ENCODE measurements at places on chromosomes 1 and 21.
A peak's percentile ranks its signal among the peaks of the same experiment; 100 is the strongest.

- no peak for DNase-seq
Observed at GRCh38 chr1:232047473-232047872, 420.9 kb downstream of the DISC1 start.

- peak; percentile 14 for DNase-seq
Observed at GRCh38 chr1:184036517-184036949, 995 bp downstream of the COLGALT2 start.

DNA sequence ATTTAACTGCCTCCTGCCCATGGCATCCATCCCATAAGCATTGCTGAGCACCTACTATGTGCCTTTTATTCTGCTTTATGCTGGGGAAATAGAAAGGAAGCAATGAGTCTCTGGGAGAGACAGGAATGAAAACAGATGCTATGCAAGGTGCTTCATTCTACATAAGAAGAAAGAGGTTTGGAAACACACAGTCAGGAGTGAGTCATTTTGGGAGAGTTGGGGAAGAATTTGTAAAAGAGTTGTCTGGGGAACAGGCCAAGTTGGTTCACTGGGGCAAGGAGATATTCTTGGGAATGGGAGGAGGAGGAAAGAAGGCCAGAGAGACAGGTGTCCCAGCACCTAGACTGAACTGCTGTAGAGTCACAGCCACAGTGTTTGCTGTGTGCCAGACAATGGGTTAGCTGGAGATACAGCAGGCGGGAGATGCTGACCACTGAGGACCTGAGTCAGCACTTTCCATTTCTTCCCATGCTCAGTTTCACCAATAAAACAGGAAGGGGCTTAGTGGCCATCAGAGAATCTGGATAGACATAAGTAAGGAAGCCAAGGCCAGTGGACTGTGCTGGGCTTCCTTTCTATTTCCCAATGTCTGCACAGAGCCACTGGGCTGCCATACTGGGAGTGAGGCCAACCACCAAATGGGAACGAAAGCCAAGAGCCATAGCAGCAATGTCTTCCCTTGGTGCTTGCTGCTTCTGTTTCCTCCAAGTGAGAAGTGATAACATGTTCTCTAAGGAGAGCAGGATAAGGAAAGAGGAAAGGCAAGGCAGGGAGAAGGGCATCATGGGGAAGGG lies 187.7 kb upstream of the USP24 start:
- DNase-seq = no peak

DNA sequence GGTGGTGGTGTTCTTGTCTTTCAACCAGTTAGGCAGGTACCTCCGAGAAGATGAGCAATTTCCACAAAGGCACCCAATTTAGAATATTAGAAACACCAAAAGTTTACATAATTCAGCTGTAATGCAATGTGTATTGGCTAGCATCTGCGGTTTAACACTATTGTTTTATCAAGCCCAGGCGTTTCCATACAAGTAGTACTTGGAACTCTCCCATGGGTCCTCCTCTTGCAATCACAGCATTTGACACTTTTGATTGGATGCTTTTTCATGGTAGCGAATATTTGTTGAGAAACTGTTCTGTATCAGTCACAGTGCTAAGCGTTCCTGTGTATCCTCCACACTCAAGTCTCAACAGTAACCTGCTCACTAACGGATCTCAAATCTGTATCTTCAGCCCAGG lies 20.1 kb upstream of the MAP1LC3C start:
- no peak for DNase-seq

DNA sequence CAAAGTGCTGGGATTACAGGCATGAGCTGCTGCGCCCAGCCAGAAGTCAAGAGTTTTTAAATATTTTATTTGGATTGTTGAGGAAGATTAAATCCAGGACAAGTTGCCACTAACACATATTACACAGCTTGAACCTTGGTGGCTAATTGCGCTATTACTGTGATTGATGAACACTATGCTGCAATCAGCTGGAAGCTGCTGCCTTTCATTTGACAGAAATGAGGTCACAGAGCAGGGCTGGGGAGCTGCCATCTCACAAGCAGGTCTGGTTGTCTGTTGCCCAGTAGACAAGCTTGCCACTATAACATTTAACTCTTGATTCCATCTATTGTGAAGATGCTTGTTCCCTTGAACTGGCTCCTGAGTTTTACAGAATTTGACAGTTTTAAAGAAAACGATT lies 37.4 kb upstream of the NRDC start:
- no peak for DNase-seq

GRCh38 chr1:76862447-76862846 lies 4.8 kb upstream of the ST6GALNAC5 start:
- no peak for DNase-seq

- DNase-seq = no peak
Observed at GRCh38 chr1:11787251-11787803, 18.4 kb downstream of the MTHFR start.

GRCh38 chr1:220888417-220888986 lies 9.3 kb downstream of the HLX start:
- DNase-seq = no peak

- no peak for DNase-seq
Observed at GRCh38 chr1:224785622-224786021, 143.9 kb upstream of the DNAH14 start.

DNA sequence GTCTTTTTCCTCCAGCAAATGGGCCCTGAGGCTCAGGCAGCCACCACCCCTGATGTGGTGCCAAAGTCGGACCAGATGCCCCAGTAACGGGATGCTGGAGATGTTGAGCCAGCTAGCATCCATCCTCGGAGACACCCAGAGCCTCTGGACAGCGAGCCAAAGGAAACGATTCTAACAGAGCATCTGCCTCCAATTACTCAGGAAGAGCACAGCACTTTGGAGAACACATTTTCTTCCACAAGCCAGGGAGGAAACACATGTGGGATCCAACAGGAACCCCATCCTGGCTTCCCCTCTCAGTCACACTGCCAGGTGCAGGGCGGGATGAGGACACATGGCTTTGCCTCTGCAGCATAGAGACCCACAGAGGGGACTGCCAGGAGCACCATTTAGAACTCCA lies 44.9 kb downstream of the C1orf198 start:
- DNase-seq = no peak

GRCh38 chr21:35737899-35738346 lies 322.4 kb downstream of the SETD4 start:
- DNase-seq = no peak

DNA sequence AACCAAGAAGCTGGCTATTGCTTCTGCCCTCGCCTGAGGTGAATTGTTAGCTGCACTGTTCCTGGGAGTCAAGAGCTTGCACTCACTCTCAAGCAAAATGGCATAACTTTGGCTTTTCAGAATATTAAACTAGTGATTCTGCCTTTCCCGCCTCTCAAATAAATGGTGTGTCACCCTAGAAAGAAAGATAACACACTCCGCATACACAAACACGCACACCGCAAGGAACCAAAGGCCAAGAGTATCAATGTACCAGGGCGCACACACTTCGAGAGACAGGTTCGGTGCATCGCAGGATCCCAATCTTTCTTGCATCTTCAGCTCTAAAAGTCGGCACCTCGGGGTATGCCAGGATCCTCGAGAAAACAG lies 470 bp upstream of the RTCA start:
- DNase-seq = no peak

DNA sequence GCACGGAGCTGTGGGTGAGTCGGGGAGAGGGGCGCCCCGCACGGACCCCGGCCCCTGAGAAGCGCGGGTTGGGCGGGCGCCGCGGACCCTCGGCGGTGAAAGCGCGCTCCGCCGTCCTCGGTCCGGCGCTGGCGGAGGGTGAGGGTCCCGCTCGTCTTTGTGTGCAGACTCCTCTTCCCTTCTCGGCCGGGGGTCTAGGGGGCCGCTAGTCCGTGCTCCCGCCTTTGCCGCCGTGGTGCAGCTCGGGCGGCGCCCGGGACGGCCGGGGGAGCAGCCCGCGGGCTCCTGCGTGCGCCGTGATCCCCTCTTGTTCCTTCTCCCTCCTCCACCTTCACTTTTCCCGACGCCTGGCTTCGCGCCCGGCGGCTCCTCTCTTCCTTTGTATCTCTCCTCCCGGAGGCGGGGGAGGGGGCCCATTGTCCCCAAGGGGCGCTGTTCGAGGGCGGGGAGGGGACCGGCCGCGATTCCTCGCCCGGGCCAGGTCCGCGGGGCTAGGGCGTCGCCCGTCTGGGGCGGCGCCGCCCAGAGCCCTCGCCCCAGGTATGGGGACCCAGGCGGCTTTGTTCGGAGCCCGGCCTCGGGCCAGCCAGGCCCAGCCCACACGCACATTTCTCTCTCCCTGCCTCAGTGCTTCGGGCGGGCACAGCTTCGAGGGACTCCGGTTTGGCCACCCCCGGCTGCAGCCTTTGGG lies 519 bp downstream of the FNBP1L start:
- no peak for DNase-seq

- DNase-seq = no peak
Observed at GRCh38 chr1:159980786-159981185, 26.7 kb upstream of the SLAMF9 start.

- DNase-seq = no peak
Observed at GRCh38 chr1:108785264-108785663, 38.8 kb downstream of the STXBP3 start.

- DNase-seq = no peak
Observed at GRCh38 chr1:15968172-15968571, 7.7 kb downstream of the ZBTB17 start.

DNA sequence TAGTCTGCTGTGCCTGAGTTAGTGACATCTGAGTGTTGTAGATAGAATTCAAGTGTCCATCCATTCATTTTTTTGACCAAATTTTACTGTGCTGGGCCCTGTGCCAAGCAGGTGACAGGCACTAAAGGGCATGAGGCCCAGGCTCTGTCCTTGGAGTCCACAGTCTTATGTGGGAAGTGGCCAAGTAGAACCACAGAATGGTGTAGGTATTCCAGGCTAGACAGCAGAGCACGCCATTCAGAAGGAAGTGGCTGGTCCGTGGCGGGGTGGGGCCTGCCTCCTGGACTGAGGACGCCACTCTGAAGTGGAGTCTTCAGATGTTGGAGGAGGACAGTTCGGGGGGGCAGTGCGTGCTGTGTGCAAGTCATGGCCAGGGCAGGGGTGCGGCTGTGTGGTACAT lies 68.9 kb upstream of the ACTL8 start:
- DNase-seq = no peak

DNA sequence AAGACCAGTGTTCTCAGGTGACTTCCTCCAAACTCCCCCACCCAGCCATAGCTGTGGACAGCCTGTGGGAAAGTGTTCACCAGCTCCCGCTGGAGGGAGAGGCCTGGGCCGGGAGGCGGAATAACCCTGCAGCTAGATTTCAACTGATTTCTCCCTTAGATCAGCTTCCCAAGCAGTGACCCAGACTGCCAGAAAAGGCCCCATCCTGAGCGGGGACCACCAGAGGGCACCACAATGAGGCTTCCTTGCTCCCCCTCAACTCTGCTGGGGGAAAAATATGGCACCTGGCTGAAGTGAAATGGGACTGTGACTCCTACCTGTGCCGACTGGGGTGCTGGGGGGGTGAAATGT lies 50.8 kb downstream of the RHBG start:
- DNase-seq = no peak

DNA sequence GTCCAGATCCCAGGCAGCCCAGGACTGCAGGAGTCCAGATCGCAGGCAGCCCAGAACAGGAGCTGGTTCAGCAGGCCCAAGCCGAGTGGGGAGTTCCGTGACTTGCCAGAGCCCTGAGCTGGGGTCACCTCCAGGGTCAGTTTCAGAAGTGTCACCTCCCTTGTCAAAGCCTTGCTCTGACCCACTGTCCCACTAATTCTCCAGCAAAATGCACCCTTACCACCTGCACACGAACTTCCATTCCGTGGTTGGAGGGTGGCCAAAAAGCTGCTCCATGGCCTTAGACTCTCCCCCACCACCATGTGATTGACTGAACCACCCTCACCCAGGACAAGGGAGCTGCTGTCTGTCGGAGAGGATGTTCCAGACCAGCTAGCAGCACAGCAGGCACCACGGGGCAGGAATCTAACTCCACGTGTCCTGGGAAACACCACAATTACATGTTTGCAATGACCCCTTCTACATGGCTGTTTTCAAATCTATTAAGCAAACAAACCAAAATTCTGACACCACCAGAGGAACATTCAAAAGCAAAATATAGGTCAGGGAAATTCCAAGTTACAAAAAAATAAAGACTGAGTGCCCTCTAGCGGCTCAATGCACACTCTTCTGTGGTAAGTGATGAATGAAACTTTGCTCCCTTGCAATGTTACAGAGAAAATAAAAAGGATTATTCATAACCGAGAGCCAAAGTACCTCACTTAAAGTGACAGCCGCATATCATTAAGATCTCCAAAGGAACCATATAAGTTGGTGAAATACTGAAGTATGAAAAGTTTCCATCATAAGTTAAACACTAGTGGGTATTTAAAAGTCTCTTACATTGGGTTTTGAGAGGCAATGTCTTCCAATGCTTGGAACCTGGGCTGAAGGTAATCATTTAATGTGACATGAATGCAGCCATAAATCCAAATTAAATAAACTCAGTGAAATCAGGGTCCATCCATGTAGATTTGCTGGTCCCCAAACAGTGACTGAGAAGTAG lies 76.3 kb downstream of the NPHP4 start:
- peak; percentile 28 for DNase-seq

DNA sequence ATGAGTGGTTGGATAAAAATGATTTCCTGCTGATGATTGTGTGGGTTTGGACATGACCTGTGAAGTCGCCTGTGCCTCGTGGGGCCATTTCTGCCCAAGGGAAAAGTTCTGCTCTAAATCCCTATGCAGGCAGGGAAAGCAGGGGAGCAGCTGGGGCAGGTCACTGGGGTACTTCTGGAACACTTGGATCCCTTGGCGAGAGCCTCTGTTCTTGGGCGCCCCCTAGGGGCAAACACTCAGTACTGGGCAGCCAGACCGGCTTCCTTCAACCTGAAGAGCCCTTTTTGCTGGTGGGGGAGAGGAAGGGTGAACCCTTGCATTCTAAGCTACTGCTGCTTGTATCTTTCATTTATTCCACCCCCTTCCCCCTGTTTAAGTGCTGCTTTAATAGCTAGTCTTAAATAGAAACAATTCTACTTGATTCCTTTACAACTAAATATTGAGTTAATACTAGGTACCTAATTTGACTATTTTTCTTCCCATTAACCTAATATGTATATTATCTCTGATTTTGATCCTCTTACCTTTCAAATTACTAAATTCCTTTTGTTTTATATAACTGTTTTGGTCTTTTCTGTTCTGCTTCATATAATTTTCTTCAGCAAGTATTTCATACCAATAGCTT lies 5.1 kb upstream of the CLEC20A start:
- no peak for DNase-seq
